ENCODE measurements at places on chromosomes 4 and X.

DNA sequence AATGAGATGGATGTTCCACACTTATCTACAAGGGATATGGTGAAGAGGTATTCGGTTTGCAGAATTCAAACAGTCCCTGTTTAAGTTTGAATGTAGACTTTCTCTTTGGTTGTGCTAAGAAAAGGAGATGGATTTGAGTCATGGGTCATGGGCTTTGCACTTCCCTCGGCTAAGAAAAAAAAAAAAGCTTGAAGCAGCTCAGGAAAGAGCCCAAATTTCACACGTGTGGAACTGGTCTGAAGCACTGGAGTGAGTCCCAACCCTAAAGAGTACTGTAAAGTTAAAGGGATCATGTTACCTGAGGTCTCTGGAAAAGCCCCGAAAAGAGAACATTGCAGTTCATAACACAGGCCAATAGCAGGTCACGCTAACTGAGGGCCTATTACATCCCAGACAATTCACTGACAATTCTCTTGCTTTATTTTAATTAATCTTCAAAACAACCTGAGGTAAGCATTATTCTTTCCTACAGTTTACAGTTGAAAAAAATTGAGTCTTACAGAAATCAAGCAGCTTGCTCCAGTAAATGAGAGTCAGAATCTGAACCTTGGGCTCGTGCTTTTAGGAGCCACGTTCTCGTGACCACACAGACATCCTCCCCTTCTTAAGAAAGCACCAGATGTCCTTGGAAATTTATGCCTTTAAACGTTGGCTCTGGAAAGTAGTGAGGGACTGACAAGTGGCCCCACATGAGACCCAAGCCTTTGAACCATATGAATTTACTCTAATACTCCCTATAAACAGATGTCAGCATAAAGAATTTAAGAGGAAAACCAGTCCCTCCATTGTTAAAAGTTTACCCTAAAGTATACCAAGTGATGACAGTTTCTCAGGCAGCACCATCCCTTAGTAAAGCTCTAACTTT is 89.3 kb downstream of the MAD2L1 start:
- no peak for DNase-seq

- no peak for DNase-seq
These were observed 41.8 kb downstream of the RPS6KA3 start for GRCh38 chrX:20224814-20225487.

- DNase-seq, result no peak
These were observed 339.7 kb downstream of the DMD start for GRCh38 chrX:32871636-32872035.

DNA sequence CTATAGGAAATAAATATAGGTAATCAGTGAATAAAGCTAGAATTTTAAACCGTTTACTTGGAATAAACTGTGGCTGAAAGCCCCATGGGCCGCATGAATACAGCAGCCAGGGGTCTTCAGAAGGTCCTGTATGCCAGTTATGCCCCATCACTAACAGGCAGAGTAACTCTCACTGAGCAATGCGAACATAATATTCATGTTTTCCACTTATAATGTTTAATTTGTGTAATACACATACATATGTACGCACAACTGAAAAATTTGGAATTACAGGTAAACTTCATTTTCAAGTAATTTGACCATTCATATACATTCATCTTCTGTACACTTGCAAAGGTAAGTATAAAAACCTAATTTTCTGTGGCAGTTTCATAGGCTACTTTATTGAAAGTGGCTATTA is 526.2 kb upstream of the ATOH1 start:
- no peak for DNase-seq

- no peak for DNase-seq
These were observed 23.4 kb upstream of the GLRB start for GRCh38 chr4:157052429-157053040.

GRCh38 chrX:2658585-2659292 is 32.4 kb upstream of the CD99 start:
- no peak for DNase-seq

Data from NCI-H2081 treated with DMSO at 0.1 percent for 48 hours (cell line).